ENCODE measurements at places on chromosomes 4 and X. TPM values are rescaled to one million over a fixed set of nuclear protein-coding genes. Genes with fewer than 3 reads are reported as not detected.

ART3 gene
- not detected for total RNA-seq

C4orf50 gene
- total RNA-seq = not detected

KLB gene
- not detected for total RNA-seq

SPANXN3 gene
- not detected for total RNA-seq

PPID gene
- 18.8 TPM for total RNA-seq

CXCL5 gene
- 0.08 TPM for total RNA-seq

CHST7 gene
- total RNA-seq = 8.5 TPM

GDPD2 gene
- not detected for total RNA-seq
